Stimulated activated CD4-positive, alpha-beta T cell treated with anti-CD3 and anti-CD28 coated beads, TNF-alpha, amount 100 ng/mL, for 4 hours (primary cell): ENCODE measurements at places on chromosomes 5 and 9.

- DNase-seq: no peak
Observed at GRCh38 chr5:168171901-168172759, 119.3 kb upstream of the WWC1 start.

DNA sequence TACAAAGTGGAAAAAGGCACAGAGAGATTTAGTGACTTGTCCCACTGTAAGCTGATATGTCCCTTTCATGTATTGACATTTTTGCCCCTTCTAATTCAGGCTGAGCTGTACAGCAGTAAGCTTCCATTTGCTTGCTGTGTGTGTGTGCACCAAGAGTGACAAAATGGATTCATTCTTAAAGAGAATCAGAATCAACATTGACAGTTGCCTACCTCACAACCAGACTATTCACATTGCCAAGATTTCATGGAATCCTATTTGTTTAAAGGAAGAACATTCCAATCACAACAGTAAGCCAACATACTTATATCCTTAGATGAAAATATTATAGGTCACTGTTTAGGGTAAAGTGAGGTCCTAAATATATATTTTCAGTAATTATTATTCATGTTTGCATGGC, 102.6 kb downstream of the TMEM232 start:
- no peak for DNase-seq

GRCh38 chr9:112121633-112122032, 53.5 kb downstream of the SUSD1 start:
- no peak for DNase-seq

DNA sequence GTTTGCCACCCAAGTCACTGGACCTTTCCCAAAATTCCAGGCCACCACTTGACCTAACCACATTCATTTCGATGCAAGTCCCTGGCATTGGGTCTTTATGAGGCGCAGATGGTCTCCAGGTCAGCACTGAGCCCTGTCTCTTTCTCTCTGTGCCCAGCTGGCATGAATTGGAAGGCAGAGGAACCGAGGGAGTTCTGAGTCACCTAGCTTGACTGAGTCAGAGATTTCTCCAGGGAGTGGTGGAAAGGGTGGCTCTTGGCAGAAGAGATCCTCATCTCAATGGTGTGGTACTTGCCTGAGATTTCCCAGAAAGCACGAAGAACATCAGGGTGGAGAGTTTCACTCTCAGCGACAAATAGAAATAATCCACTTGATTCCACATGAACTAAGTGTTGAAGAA, 43.8 kb downstream of the WDR36 start:
- DNase-seq: no peak

GRCh38 chr5:74320526-74320925, 320.0 kb downstream of the ENC1 start:
- no peak for DNase-seq

GRCh38 chr9:109640580-109641371, 139.2 kb upstream of the PALM2AKAP2 start:
- DNase-seq: no peak

- DNase-seq: no peak
Observed at GRCh38 chr9:15277400-15278090, 29.5 kb downstream of the TTC39B start.

DNA sequence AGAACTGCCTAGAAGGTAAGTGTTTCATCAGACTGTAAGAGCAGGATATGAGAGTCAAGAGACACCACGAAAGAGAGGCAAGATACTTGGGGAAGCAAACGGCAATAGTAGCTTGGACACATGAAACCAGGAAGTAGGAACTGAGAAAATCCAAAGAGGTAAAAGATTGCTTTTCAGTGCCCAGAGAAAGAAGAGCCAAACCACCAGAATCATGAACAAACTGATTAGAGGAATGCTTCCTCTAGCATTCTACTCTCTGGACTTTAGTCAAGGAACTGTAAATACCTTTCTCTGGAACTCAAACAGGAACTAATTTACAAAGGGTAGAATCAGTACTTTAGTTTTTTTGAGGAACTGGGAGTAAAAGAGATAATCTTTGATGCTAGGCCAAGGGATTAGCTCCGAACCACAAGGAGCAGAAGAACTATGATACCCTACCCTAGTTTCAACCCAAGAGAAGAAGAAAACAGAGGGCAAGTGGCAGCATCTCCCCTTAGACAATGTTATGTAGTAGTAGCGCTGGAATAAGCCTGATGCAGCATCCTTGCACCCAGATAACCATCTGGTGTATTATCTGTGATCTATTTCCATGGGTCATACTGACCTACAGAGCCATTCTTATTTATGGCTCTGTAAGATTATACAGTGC, 41.3 kb downstream of the EFCAB9 start:
- no peak for DNase-seq

DNA sequence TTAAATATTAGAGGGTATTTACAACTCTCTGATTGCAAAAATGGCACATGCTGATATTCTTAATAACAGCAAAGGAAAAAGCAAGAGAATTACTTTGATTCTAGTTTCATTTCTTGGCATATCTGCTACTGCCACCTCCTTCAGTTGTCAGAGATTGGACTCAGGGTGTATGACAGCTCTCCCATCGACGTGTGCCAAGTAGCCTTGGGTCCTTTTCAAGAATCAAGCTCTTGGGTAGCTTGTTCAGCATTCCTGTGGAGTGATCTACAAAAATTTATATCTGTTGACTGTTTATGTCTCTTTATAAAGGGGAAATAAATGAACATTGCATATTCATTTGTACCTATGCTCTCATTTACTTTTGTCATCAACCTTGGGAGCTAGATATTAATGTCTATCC, 315.6 kb downstream of the PRR16 start:
- DNase-seq: no peak

- no peak for DNase-seq
Observed at GRCh38 chr5:32343058-32343672, 30.4 kb upstream of the MTMR12 start.

DNA sequence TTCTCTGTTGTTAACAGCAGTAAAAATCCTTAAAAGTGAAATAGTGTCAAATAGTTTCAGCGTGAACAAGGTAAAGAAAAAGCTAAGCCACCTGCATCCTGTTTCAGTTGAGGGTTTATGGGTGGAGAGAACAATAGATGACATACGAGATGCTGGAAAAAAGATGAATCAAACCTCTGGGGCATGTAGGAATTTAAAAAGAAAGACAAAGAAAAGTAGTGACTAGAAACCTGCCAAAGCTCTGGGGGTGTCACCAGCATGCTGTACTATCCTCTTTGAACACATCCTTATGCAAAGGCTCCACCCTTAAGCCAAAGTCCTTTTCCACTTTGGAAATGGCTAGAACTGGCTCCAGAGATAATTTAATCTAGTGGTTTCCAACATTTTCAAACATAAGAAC, 22.2 kb downstream of the SCAI start:
- no peak for DNase-seq

DNA sequence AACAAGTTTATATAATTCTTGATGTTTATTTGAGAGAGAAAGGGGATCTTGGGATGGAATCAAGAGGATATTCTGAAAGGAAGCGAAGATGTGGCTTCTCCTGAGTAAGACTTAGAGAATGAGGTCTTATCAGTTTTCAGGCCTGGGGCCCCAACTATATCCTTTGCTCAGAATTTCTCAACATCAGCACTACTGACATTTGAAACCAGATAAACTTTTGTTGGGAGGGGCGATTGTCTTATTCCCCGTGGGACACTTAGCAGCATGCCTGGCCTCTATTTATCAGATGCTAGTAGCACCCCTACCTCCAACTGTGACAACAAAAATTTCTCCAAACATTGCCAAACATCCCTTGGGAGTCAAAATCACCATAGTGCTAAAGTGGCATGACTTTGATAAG, 567.7 kb downstream of the MAT2B start:
- DNase-seq: no peak

DNA sequence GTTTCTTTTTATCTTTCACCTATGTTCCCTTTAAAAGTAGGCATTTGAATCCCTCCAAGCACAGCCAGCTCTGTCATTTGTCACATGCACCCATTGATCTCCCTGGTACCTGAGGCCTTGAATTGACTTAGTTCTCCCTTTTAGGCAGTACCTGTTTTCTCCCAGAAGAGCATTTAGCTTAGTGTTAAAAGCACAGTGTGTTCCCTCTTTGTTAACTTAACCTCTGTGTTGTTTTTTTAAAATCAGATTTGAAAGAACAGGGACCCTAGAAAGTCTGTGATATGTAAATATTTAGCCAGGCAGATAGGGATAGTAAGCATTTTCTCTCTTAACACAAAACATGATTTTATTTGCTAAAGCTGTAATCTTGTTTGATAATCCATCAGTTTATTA, 113.8 kb upstream of the SPATA31D4 start:
- no peak for DNase-seq

DNA sequence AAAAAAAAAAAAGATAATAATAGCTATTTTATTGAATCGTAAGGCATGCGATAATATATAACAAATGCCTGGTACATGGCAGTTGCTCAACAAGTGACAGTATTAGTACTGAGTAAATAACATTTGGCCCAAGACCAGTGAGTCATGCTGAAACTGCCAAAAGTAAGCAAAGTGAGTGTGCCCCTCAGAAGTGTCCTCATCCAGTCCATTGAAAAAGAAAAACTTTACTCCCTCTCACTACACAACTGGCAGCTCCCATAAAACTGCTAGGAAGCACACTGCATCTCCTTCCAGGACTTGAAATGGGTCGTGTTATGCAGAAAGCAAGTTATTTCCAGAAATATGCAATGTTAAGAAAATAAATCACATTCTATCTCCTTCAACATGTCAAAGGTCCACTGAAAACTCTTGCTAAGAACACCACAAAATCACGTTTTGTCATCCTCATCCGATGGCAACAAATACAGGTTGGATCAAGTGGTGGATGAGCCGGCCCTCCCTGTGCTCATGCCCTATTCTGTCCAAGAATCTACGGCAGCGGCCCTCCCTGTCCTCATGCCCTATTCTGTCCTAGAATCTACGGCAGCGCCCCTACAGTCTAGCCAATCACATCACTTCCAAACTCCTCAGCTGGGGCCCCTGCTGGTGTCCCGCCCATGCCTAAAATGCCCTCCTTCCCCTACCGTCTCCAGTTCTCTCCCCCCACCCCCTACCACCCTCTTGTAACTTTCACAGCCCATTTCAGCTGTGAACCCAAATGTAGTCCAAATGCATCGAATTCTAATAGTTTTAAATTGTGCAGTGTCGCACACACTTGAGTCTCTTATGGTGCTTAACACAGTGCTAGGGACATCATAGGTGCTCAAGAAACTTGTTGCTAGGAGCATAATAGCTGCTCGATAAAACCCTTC, 12.5 kb downstream of the PTCH1 start:
- no peak for DNase-seq

- no peak for DNase-seq
Observed at GRCh38 chr5:1550287-1551076, 26.7 kb upstream of the LPCAT1 start.

- DNase-seq: no peak
Observed at GRCh38 chr9:27280860-27281259, 16.1 kb downstream of the EQTN start.

DNA sequence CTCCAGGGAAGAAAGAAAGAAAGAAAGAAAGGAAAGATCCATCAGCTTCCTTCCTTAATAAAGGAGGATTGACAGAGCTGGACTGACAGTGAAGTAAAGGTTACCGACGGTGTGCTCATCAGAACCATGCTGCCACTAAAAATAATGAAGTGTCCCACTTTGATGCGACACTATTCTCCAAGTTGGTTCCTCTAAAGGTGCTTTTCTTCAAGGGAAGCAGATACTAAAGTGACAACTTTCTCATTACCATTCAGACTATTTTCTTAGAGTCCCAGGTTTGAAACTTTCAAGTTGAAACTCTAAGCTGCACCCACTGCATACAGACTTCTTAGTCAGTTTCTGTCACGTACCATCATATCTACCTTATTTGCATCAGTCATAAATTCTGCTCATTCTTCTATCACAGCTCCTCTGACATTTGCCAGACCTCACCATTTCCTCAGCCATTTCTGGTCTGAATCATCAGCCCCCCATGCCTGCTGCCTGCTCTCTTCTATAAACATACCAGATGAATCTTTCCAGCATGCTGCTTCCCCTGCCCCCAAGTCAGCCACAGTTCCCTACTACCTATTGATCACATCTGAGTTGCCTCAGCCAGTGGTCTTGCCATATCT, 177.6 kb downstream of the DEPDC1B start:
- DNase-seq: no peak

GRCh38 chr5:76607353-76607871, 15.8 kb downstream of the F2RL2 start:
- DNase-seq: no peak

GRCh38 chr9:36721846-36722588, 149.3 kb downstream of the MELK start:
- DNase-seq: no peak

GRCh38 chr9:115672477-115673316, 480.9 kb upstream of the PAPPA start:
- no peak for DNase-seq

GRCh38 chr5:129459777-129460671, at the start of gene ADAMTS19:
ADAMTS19 (plus strand) TSS chr5:129460298; CDS start chr5:129460392, 94 bp downstream.
- DNase-seq: no peak

DNA sequence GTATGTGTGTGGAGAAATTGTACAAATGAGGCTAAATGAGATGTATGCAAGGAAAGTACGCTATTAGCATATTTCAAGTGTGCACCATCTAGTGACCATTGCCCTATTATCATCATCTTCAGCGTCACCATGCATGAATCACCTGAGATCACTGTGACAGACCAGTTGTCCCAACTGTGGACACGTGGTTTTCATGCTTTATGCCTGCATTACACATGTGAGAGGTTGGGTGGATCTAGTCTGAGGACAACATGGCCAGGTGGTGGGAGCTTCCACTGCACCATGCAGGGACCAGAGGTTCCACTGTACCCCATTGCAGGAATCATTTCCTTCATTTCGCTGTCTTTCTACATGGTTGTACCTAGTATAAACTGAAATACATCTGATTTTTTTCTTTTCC, 329.8 kb downstream of the SLIT3 start:
- no peak for DNase-seq

DNA sequence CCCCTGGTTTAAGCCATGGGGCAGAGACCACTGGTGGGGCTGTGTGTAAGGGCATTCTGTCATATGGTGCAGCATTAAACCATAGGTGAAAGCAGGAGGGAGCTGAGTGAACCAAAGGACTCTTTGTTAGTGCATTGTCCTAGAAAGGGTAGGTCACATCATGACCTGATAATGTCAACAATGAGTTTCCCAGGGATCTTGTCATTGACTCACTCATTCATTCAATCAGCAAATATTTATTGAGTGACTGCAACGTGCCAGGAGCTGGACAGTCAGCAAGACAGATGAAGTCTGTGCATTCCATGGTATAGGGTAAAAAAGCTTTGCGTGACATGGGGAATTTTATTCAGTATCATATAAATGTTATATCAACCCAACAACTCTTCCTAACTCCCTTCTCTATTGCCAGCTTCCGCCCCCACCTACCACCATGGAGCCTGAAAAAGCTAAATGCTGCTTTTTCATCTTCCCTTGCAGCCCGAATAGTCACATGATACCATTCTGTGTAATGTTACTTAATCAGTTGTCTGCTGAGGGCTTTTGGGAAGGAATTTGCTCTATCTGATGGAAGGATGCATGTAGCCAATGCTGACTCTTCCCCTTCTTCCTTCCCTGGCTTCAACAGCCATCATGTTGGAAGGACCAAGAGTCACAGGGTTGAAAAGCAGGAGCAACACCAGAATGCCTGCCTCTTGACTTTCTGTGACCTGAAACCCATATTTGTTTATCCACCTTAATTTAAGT, 11.5 kb upstream of the OTULINL start:
- no peak for DNase-seq

GRCh38 chr9:77417566-77417965, 230.6 kb downstream of the GNA14 start:
- no peak for DNase-seq

GRCh38 chr9:114202396-114202795, 47.1 kb downstream of the COL27A1 start:
- no peak for DNase-seq

GRCh38 chr5:158682631-158683030, 417.1 kb downstream of the EBF1 start:
- no peak for DNase-seq
